ENCODE measurements at places on chromosomes 7 and 10. TPM values are rescaled to one million over a fixed set of nuclear protein-coding genes. Genes with fewer than 3 reads are reported as not detected.

DNA sequence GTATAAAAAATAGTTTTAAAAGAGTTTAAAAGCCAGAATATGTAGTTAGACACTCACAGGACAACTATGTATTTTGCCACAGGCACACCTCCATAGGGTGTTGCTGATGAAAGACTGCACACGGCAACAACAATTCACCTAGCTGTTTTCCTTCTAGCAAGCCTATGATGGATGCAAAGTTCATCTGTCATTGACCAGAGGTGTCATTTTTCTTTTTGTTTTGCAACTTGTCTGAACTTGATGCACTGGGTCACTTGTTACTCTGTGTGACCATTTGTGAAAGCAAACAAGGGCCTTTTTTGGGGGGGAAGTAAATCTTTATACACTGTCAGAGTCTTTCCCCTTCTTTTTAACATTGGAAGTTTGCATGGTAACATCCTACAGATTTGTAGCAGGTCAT is 258.0 kb upstream of the SEMA3A start:
- no peak for DNase-seq

DNA sequence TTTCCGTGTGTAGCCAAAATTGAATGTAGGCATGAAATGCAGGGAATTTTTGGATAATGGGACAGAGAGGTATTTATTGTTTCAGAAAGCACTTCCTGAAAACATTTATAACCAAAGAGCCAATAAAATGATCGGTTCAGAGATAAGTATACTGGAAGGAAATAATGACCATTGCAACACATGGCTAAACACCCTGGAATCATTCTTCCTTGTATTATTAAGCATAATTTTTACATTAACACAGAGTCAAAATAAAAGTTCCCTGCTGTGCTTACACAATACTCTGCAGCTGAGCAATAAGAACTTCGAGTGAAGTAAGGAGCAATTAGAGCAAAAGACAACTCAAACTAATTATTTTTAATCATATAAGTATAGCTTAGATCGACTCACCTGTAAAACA is 648.3 kb downstream of the TNS3 start:
- DNase-seq, result no peak

- no peak for DNase-seq
These were observed 81.6 kb downstream of the NPY start for GRCh38 chr7:24365606-24366005.

DNA sequence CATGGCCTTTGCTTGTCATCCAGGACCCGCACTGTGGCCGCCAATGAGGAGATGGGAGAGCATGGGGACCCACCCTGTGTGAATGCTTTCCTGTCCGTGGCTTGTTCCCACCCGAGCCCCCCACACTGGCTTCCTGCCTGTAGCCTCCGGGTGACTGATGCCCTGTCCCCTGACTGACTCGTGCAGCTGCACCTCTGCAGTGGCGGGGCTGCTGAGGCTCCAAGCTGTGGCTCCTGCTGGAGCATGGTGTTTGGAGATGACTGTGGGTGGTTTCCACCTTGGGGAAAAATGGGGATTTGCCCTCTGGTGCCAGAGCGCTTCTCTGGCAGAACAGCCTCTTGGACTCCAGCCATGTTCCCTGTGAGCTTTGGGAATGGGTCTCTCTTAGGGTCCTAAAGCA is 2.1 kb downstream of the CAMK1D start:
- no peak for DNase-seq

- DNase-seq, result no peak
These were observed 31.6 kb downstream of the SLC16A12 start for GRCh38 chr10:89503652-89504370.

DNA sequence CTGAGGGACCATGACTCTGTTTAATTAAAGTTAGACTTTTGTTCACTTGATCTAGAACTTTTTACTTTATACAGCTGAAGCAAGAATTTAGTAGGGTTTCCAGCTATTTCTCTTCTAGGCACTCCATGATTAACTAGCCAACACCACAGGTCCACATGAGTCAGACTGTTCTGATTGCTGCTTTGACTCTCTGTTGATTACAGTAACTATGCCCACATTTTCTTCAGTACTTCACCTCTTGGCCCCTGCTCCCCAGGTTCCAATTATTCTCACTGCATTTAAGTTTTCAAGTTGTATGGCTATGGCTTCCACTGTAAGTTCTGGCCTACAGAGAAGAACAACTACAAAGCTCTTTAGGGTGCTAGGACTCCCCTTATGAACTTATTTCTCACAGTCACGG is 737.2 kb upstream of the IGFBP3 start:
- no peak for DNase-seq

GRCh38 chr7:94439893-94440381 is 45.2 kb downstream of the COL1A2 start:
- DNase-seq, result no peak

DNA sequence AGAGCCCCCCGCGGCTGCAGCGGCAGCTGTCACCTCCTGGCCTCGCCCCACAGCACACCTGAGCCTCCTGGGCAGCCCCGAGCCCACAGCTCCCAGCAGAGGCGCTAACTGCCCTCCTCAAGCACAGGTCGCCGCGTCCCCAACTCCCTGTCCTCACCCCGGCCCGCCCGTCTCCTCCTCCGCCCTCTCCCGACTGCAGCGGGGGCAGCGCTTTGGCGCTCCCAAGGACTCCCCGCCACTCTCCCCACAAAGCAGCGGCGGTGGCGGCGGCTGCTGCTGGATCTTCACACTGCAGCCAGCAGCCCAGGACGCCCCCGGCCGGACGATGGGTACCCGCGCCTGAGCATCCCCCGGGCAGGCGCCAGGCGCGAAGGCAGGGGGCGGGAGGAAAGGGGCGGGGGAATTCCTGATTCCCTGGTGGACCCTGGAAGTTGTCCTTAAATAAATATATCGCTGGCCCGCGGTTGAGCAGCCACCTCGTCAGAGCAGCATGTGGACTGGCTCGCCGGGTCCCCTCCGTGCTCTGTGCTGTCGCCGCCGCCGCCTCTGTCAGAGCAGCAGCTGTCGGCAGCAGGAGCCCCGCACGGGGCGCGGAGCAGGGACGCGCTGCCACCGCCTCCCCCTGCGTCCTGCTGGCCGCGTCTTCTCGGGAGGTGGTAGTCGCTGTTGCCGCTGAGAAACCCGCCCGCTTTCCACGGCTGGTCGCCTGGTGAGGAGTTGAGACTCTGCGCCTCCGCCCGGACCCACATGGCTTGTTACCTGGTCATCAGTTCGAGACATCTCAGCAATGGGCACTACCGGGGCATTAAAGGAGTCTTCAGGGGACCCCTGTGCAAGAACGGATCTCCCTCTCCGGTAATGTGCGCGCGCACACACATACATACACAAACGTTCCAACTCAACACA is at the start of gene ZNF804B:
Gene ZNF804B, plus strand, starts transcription at position 471 of the 906 bp plus-strand sequence. Its CDS starts 277 bp downstream, at position 748.
- DNase-seq, result no peak

- DNase-seq, result no peak
These were observed 44.7 kb downstream of the PDE1C start for GRCh38 chr7:32025381-32026082.

- no peak for DNase-seq
These were observed 3.9 kb upstream of the ANKRD7 start for GRCh38 chr7:118220583-118220982.

GRCh38 chr7:143299346-143299745 is 11.2 kb downstream of the CASP2 start:
- no peak for DNase-seq

DNA sequence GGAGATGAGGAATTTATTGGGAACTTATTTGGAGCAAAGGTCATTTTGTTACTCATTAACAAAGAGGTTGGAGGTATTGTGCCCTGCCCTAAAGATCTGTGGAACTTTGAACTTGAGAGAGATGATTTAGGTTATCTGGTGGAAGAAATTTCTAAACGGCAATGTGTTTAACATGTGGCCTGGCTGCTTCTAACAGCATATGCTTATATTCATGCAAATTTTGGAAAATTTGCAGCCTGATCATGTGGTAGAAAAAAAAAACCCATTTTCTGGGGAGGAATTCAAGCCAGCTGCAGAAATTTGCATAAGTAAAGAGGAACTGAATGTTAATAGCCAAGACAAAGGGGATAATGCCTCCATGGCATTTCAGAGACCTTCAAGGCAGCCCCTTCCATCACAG is 10.7 kb upstream of the PANK1 start:
- no peak for DNase-seq

- no peak for DNase-seq
These were observed 156.8 kb downstream of the NRCAM start for GRCh38 chr7:108299251-108299973.

- no peak for DNase-seq
These were observed 24.4 kb downstream of the MTURN start for GRCh38 chr7:30159163-30159562.

DNA sequence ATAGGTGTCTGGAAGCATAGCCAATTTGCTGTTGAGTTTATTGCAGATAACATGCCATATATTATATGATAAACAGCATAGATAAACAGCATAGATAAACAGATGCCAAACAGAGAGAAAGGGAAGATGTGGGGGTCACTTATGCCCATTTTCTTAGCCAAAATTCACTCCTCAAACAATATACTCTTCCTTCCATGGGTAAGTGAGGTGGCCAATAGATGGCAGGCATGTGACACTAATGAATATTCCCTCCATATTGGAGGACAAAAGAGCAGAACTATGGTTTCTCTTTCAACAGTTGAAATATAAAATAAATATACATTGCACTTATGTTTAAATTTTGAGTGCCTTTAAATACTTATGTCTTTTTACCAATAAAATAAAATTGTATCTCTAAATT is 1212.8 kb downstream of the REEP3 start:
- no peak for DNase-seq

DNA sequence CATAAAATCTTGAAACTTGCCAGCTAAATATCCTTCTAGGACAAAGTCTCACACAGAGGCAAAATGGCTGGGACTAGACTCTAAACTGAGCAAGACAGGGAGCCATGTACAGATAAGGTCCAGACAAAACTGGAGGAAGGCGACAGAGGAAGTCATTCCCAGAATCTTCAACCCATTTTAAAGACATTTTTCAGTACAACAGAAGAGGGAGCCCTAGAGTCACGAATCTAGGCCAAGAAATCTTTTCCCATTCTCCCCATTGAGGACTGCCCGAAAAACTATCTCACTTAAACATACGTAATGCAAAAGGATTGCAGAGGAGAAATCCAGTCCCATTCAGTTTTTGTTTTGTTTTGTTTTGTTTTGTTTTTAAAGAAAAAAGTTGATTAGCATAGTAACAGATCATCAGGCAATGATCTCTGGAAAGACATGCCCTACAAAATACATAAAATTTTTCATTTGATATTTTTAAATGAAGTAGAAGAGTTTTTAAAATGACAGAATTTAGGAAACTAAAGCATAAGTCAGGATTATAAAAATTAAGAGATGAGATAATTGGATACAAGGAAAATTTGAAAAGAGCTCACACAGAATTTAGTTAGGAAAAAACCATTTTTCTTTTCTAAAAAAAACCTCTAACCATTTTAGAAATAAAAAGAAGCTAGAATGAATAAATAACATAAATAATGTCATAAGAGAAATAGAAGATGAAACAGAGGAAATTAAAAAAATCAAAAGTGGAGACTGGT is 16.9 kb upstream of the PRF1 start:
- no peak for DNase-seq

GRCh38 chr7:1664711-1665548 is 5.1 kb upstream of the ELFN1 start:
- DNase-seq, result peak; percentile 71

GRCh38 chr10:94116848-94117247 is 123.1 kb downstream of the PLCE1 start:
- no peak for DNase-seq

- no peak for DNase-seq
These were observed 65.6 kb downstream of the IGF2BP3 start for GRCh38 chr7:23404546-23405239.

GRCh38 chr10:32970910-32971309 is 12.9 kb upstream of the ITGB1 start:
- no peak for DNase-seq

DNA sequence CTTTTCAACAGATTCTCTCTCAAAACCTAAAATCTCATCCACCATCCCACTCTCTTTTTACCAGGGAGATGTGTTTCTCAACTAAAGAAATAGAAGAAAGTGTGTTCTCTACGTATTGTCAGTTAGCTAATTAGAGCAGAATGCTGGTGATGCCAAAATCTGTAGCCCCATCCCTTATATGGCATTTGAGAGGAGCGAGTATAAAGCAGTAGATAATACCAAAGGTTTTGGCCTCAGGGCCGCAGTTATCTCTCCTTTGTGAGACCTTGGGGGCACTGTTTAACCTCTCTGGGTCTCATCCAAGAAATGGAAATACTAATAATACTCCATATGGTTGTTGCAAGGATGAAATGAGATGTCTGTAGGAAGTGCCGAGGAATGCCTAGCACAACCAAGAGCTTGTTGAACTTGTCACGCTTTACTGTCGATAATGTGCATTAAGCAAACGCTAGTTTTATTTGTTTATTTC is 456 bp upstream of the DLD start:
- DNase-seq, result no peak

DNA sequence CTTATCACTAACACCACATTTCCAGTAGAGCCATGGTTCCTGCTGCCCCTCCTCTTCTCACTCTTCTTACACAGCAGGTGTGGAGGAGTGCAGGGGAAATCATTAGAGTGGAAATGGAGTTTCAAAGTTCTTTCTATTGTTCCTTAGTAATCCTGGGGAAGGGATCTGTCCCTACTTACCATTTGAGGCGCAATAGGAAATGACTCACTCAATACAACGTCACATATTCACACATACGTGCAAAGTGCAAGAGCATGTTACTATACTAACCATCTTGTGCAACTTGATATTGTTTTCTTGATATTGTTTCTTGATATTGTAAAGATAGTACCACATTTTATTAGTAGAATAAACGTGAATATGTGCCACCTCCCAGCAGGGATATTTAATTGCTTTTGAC is 1010.2 kb downstream of the DNAJB9 start:
- no peak for DNase-seq

DNA sequence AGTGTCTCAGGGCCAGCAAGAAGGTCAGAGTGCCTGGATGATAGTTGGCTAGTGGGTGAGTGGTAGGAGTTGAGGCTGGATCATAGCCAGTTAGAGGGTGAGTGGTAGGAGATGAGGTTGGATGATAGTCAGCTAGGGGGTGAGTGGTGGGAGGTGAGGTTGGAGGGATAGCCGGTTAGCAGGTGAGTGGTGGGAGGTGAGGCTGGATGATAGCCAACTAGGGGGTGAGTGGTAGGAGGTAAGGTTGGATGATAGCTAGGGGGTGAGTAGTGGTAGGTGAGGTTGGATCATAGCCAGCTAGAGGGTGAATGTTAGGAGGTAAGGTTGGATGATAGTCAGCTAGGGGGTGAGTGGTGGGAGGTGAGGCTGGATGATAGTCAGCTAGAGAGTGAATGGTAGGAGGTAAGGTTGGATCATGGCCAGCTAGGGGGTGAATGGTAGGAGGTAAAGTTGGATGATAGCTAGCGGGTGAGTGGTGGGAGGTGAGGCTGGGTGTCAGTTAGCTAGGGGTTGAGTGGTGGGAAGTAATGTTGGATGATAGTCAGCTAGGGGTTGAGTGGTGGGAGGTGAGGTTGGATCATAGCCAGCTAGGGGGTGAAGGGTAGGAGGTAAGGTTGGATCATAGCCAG is 226.6 kb downstream of the SDK1 start:
- no peak for DNase-seq

Gene GRM3
- not detected for total RNA-seq

Gene CCDC172
- total RNA-seq, result not detected

Gene FAM13C
- 9.2 TPM for total RNA-seq

Gene PROSER2
- total RNA-seq, result 1.6 TPM

Gene CPA4
- not detected for total RNA-seq

Gene ANKRD61
- total RNA-seq, result not detected

Gene ITPRIP
- total RNA-seq, result 37.6 TPM

Gene PLAC9
- total RNA-seq, result 17.7 TPM

Gene IGF2BP3
- not detected for total RNA-seq
